ENCODE measurements at places on chromosomes 2 and 18.

GRCh38 chr2:45627911-45628310 lies 16.8 kb upstream of the SRBD1 start:
- DNase-seq: no peak

GRCh38 chr18:44437603-44438002 lies 243.1 kb upstream of the SETBP1 start:
- no peak for DNase-seq

DNA sequence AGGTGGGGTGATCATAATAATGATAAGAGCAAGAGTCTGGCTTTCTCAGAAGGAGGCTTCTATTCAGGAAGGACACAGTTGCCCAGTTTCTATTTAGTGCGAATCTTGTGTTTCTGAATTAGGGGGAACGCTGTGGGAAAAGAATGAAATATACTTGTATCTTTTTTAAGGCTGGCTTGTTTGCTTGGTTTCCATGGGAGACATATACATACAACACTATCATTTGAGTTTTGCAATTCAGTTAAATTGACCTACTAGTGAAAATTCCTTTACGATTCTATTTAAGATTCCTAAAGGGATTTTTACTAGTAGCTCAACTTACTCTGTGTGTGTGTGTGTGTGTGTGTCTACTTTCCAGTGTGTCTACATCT lies 24.7 kb upstream of the ANKRD62 start:
- no peak for DNase-seq

DNA sequence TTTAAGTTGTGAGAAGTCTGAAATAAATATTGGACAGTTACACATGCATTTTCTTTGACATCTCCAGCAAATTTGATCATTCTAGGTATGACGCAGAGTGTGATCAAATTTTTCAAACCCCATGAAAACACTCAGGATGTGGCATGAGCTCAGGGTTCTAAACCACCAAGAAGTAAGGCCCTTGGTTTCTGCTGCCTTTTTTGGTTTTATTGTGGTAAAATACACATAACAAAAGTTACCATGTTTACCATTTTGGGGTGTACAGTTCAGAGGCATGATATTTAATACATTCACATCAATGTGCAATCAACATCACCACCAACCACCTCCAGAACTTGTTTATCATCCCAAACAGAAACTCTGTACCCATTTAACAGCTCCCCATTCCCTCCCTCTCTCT lies 64.3 kb upstream of the TTN start:
- DNase-seq: no peak

GRCh38 chr18:51196118-51196810 lies 1.2 kb downstream of the MEX3C start:
- peak; percentile 15 for DNase-seq

DNA sequence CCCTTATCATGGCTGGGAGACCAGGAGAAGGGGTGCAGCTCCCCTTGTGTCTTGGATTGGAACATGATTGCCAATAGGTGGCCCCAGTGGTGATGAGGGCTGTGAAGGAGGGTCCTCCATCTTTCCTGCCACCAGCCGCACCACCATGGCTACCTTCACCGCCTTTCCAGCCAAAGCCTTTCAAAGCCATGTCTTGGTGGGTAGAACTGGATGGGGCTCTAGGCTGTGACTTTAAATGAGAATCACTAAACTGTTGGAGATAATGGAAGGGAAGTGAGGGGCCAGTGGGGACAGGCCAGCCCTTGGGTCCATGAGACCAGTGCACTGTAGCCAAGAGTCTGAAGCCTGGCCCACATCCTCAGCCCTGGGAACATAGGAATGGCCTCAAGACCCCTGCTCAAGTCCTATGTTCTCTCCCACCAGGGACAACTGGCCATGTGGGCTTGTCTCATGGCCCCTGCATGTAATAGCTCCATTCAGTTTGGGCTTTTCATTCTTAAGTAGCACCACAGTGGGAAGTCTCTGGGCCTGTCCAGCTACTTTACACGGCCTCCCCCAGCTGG lies 345.7 kb downstream of the DYSF start:
- DNase-seq: no peak

DNA sequence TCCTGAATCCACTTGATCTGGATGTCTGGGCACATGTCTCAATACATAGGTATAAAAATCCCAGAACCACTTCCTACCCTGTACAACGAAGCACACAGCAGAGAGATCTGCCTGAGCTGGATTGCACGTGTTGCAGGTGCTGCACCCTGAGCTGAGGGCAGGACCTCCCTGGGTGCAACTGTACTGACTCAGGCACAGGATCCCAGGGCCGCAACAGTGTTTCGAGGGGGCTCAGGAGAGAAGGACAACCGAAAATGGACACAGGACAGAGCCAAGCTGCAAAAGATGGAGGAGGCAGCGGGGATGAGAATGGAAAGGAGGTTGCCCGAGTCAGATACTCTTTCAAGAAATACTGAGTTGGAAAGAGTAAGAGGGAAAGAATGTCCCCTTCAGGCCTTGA lies 354.1 kb downstream of the EIPR1 start:
- no peak for DNase-seq

GRCh38 chr2:176483901-176484568 lies 214.8 kb downstream of the MTX2 start:
- DNase-seq: no peak

GRCh38 chr2:142866426-142866825 lies 11.0 kb upstream of the KYNU start:
- DNase-seq: no peak

DNA sequence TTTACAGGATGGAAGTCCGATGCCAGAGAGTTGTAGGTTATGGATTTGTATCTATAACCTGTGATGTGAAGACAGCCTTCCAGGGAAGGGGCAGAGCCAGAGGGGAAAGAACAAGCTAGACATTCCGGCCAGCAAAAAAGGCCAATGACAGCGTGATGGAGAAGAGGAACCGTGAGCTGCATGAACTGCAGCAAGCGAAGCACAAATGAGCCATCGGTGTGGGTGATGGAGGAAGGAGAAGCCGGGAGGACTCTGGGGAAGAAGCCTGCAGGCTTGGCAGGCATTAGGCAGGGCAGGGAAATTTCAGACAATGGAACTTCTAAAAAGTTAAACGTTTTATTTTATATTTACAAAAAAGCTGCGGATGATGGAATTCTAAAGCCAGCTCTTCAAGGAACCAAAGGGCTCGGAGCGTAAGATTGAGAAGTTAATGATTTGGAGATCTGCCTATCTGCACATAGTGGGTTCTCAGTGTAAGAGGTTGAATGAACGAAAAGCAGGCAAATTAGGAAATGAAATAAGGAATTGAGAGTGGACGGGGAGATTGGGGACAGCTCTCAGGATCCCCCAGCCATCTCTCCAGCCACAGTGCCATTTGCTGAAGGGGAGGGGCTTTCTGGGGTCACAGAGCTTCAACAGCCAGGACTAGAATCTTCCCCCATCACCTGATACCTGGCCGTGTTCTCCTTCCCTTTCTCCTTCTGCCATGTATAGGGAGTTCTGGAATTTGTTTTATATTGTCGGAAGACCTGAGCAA lies 28.4 kb downstream of the NGEF start:
- no peak for DNase-seq

GRCh38 chr18:23532848-23533247 lies 29.5 kb downstream of the RMC1 start:
- no peak for DNase-seq

GRCh38 chr2:175251425-175252041 lies 70.0 kb upstream of the ATP5MC3 start:
- DNase-seq: no peak

GRCh38 chr2:67446491-67446911 lies 49.4 kb downstream of the ETAA1 start:
- DNase-seq: no peak

DNA sequence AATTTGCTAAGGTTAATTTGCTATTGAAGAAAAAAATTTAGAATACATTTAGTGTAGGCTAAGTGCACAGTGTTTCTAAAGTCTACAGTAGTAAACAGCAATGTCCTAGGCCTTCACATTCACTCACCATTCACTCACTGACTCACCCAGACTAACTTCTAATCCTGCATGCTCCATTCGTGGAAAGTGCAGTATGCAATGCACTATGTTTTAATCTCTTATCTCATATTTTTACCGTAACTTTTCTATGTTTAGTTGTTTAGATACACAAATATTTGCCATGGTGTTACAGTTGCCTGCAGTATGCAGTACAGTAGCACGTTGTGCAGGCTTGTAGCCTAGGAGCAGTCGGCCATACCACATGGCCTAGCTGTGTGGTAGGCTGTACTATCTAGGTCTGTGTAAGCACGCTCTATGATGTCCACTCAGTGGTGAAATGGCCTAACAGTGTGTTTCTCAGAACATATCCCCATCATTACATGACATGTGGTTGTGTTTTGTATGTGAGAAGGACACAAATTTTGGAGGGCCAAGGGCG lies 18.1 kb upstream of the RFX8 start:
- DNase-seq: no peak

DNA sequence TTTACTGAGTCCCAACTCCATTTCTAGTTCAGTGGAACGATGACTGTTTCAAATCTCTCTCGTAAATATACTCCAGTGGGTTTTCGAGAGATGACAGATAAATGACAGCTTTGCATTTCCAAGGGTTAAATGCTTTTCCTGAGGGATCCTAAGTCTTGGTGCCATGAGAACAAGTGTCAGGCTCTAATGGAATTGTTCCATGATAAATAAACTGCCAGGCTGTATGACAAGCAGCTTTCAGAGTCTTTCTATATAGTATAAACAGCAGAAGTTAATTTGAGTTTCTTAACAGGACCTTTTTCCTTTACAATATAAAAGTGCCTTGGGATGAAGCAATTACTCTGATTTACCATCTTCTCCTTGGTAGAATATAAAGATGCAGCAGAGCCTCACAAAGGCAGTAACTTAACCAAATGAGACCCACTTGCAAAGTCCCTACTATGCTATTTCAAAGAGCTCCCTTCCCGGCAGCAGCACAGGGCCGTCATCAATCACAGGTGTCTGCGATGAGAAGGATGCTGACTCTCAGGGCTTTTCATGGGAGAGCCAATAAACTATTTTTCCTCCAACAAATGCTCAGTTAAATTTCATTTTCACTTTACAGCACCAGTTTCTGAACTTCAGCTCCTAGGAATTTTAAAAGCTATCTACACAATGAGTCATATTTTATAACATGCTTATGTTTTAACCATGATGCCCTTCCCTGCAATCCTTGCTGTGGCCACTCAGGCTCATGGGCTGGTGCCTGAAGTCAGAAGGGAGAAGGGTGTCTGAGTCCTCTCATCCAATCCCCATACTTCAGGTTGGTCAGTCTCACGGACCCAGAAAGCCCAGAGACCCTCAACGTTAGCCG lies 123.8 kb downstream of the AFF3 start:
- no peak for DNase-seq

GRCh38 chr2:196534495-196534894 lies 105.0 kb upstream of the CCDC150 start:
- DNase-seq: no peak

DNA sequence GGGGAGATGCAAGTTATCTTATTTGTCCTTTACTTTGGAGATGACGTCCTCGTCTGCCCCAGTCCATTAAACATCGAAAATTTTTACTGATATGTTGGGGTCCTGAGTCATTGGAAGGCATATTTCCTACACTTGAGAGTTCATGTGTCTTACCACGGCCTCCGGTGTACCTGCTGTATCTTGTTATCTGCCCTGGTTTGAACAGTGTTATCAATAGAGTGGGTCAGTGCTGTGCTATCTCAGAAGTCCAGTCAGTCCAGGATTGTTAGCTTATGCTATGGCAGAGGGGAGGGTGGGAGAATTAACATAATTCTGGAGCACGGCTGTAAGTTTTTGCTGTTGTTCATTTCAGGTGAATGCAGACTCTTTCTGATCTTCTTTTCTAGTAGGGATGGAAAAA lies 102.3 kb downstream of the ADCYAP1 start:
- DNase-seq: no peak

- no peak for DNase-seq
Observed at GRCh38 chr2:85162746-85163301, 29.6 kb downstream of the TCF7L1 start.

DNA sequence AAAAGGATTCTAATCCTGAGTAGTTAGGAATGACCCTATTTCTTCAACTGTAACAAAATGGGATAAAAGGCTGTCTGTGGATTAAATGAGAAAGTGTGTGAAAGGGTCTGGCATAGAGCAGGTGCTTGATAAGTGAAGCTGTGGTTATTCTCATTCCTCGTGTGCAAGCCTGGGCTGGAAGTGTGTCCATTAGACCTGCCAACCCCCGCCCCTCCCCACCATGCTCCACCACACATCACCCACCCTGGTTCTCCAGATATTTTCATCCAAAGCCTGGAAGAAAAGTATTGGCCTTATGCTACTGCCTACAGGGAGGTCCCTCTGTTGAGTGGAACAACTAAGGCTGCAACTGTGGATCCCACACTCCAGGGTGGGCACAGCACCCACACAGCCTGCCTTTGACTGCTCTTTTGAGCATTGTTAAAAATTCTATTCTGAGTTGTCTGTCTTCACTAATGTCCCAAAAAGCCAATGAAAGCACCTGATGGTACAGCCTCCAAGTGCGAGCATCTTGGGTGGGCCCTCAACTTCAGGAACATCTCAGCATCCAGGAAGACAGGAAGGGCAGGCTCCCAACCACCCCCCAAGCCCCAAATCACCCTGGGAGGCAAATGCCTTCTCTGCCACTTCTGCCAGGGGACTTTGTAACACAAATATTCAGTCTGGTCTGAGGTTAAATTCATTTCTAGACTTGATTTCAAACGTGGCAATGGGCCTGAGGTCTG lies 102.8 kb upstream of the PPP1CB start:
- no peak for DNase-seq

GRCh38 chr2:189726271-189726670 lies 36.3 kb downstream of the OSGEPL1 start:
- no peak for DNase-seq

- DNase-seq: no peak
Observed at GRCh38 chr2:178273787-178274360, 79.6 kb downstream of the OSBPL6 start.

DNA sequence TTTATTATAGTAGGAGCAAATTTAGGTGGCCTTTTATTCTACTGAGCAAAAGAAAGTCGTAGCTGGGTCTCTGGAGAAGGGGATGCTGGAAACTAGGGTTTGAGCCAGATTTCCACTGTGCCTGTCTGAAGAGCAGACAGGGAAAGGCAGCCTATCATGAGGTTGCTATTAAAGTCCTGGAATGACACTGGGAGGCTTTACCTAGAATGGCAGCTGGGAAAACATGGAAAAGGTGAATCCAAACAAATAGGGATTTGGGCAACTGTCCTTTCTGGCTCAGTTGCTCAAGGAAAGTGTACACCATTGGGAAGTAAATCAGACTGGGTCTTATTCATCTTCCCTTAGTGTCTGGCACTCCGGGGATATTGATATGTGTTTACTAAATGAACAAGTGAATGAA lies 154.6 kb downstream of the MTX2 start:
- no peak for DNase-seq

DNA sequence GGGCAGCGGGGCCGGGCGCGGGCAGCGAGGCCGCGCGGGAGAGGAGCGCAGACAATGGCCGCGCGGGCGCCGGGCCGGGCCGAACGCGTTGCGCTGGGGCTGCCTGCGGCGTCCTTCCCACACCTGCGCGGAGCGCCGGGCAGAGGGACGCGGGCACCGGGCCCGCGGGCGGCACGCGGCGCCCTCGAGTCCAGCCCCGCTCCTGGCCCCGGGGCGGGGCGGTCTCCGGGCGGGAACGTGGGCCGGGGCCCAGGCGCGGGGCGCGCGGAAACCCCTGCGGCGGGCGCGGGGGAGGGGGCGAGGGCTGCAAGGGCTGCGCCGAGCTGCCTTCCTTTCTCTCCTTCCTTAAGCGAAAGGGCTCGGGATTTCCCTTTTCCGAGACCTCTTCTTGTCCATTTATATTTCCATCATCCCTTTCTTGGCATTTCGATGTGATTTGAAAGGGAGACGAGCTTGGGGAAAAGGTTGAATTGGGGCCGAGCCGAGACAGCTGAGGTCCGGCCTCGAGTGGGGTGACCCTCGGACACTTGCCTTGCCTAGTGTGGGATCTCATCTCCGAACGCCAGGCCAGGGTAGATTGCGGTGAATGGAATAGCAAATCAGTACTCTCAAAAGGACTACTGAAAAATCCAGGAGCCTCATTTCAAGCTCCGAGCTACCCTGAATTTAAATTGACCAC lies 676 bp downstream of the KLHL23 start:
- DNase-seq: no peak
